Fibroblast of skin of left biceps (primary cell): ENCODE measurements at places on chromosomes 5 and 9.

DNA sequence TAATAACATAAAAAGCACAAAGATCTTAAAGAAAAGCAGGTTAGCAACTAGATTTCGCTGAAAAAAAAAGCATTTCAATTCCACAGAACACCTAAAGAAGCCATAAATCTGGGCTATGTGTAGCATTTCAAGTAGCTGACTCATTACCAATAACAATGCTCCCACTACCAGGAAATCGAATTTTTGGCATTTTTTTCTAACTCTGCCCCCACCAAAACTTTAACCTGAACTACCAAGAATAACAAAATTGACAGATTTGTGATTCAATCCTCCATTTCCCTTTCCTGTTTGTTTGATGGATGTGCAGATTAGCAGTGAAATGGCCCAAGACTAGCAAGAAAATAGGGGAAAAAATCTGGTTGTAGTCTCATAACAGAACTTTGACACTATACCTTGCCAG lies 180.2 kb downstream of the RASEF start:
- DNase-seq = peak; percentile 3

DNA sequence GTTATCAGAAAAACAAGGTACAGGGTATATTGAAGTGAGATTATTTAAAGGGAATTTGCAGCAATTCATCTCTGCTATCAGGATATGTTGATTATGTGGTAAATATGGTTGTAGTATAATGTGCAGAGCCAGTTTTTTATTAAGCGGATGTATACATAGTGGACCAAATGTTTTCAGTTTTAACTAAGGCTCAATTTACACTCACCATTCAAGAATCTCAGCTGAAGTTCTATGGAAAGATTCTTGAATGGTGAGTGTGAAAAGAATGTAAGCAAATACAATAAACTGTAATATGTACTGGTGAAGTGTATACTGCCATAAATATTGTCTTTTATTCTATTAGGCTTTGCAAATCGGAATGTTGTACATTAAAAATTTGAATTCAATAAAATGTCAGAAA lies 895.9 kb upstream of the CDH10 start:
- DNase-seq = no peak

DNA sequence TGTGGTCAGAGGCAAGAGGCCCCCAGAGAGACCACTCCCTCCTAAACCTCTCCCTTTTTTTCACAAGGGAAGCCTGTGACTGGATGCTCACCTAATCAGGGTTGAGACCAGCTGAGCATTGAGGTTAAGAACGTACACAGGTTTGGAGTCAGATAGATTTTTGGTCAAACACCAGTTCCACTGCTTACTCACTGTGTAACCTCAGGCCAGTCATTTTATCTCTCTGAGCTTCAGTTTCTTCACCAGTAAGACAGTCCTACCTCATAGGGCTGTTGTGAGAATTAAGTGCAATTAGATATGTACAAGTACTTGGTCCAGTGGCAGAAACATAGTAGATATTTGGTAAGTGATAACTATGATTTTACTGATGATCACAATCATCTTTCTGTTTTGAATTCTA lies 256.8 kb downstream of the CDK5RAP2 start:
- DNase-seq = no peak

GRCh38 chr5:134540747-134541733 lies 15.6 kb downstream of the JADE2 start:
- DNase-seq = no peak

- no peak for DNase-seq
Observed at GRCh38 chr5:148474025-148474511, 90.3 kb downstream of the FBXO38 start.
